ENCODE measurements at places on chromosomes 4 and X. TPM values are rescaled to one million over a fixed set of nuclear protein-coding genes. Genes with fewer than 3 reads are reported as not detected.

The SSX4B gene
- total RNA-seq = not detected

The CCNQ gene
- 18.4 TPM for total RNA-seq

The DUX4 gene
- total RNA-seq = not detected

The KLHL34 gene
- total RNA-seq = not detected

The TBC1D9 gene
- 0.86 TPM for total RNA-seq

The PITX2 gene
- total RNA-seq = 7.5 TPM

The MAB21L2 gene
- not detected for total RNA-seq

DNA sequence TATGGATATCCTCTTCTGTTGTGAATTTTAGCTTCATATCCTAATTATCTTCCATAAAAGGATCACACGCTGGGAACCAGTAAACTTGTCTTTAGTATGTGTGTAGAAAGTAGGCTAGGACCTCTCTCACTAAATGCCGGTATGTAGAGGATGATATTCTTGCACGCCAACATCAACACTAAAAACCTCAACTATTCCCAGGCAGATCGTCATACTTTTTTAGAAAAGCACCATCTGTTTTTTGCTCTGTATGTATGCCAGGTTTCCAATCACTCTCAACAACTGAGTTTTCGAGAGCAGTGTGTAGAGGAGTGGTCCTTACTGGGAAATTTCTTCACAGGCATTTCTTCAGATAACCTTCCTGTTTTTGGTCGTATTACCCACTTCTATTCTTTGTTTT lies 283.6 kb downstream of the GALNTL6 start:
- H3K36me3 ChIP-seq = no peaks in the 10 kb centered on the region
- no peaks in the 10 kb centered on the region for H3K27me3 ChIP-seq
- H3K4me3 ChIP-seq = no peak overlapping the region
- no peak for DNase-seq
- H3K27ac ChIP-seq = no peak overlapping the region
- no peaks in the 10 kb centered on the region for H3K4me1 ChIP-seq

- no peaks in the 10 kb centered on the region for H3K27me3 ChIP-seq
- no peak overlapping the region for H3K4me3 ChIP-seq
- no peak for DNase-seq
Observed at GRCh38 chr4:119697887-119698393, 69.3 kb upstream of the PDE5A start.

- no peak for DNase-seq
- no peak overlapping the region for H3K27ac ChIP-seq
Observed at GRCh38 chr4:72255269-72255668, 223.5 kb downstream of the NPFFR2 start.

- DNase-seq = no peak
- no peak overlapping the region for H3K27ac ChIP-seq
- no peaks in the 10 kb centered on the region for H3K4me1 ChIP-seq
- no peaks in the 10 kb centered on the region for H3K36me3 ChIP-seq
- H3K27me3 ChIP-seq = no peaks in the 10 kb centered on the region
Observed at GRCh38 chr4:150045410-150045809, 32.8 kb upstream of the DCLK2 start.

DNA sequence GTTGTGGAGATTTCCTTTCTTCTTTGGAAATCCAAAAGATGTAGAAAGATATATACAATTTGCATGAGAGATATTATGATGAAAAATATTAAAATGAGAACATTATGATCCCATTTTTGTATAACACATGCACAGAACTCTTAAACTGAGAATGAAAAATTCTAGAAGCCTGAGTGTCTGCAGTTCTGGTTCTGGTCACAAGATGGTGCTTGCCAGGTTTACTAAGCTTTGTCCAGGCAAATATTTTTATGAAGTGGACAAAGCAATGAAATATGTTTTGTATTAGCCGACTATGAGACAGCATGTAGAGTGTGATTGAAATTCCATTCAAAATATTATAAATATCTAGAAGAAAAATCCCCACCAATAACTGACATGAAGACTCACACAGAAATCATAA lies 2.2 kb downstream of the PWWP3B start:
- DNase-seq = no peak
- no peak overlapping the region for H3K27ac ChIP-seq
- H3K27me3 ChIP-seq = no peaks in the 10 kb centered on the region
- H3K4me3 ChIP-seq = no peak overlapping the region
- no peaks in the 10 kb centered on the region for H3K36me3 ChIP-seq

GRCh38 chrX:124208660-124209059 lies 123.8 kb upstream of the TEX13D start:
- H3K27me3 ChIP-seq = no peaks in the 10 kb centered on the region
- H3K36me3 ChIP-seq = peaks cover 3% of the 10 kb centered on the region
- no peak for DNase-seq
- H3K4me1 ChIP-seq = no peaks in the 10 kb centered on the region

GRCh38 chr4:145266881-145267280 lies 86.5 kb upstream of the OTUD4 start:
- DNase-seq = no peak
- H3K4me1 ChIP-seq = no peaks in the 10 kb centered on the region
- no peak overlapping the region for H3K4me3 ChIP-seq
- no peak overlapping the region for H3K27ac ChIP-seq
- H3K36me3 ChIP-seq = no peaks in the 10 kb centered on the region

GRCh38 chr4:180734753-180735432 lies 1508.3 kb upstream of the TENM3 start:
- H3K4me3 ChIP-seq = no peak overlapping the region
- no peak for DNase-seq
- H3K27ac ChIP-seq = no peak overlapping the region
- H3K36me3 ChIP-seq = peaks cover 2% of the 10 kb centered on the region

- H3K36me3 ChIP-seq = peaks cover 60% of the 10 kb centered on the region
- H3K27me3 ChIP-seq = no peaks in the 10 kb centered on the region
- DNase-seq = no peak
- H3K4me1 ChIP-seq = no peaks in the 10 kb centered on the region
- no peak overlapping the region for H3K4me3 ChIP-seq
Observed at GRCh38 chr4:86657382-86657781, 63.3 kb downstream of the PTPN13 start.

DNA sequence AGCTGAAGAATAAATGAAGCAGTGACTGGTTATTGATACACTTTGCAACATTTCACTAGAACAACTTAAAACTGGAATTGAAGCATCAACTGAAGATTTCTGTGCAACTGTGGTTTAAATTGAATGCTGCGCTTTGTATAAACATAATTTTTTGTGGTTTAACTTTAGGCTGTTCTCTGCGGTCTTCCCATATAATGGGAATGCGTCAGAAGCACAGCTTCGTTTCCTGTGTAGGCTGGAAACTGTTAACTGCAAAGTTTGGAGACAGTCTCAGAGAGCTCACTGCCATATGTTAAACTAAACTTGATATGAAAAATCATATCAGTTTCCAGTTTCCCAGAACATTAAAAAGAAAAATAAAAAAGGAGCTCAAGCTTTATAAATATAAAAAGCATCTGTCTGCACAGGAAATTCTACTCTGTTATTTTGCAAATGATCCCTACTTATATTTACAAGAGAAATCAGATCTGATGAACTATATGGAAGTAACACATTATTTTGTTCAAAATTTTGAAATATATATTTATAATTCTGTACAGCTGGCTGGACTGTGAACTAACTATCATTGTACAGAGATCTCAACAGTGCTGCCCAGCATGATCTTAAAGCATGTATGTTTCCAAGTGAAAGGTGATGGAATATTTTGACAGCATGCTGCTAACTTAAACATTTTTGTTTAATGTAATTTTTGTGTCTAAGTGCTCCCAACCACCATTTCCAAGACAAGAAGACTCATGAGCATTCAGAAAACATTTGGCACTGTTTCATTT lies 139.9 kb downstream of the NDST3 start:
- DNase-seq = no peak
- H3K4me1 ChIP-seq = no peaks in the 10 kb centered on the region
- no peaks in the 10 kb centered on the region for H3K27me3 ChIP-seq
- H3K36me3 ChIP-seq = no peaks in the 10 kb centered on the region
- no peak overlapping the region for H3K4me3 ChIP-seq

GRCh38 chrX:40644176-40644575 lies 3.2 kb downstream of the CXorf38 start:
- H3K4me1 ChIP-seq = no peaks in the 10 kb centered on the region
- no peaks in the 10 kb centered on the region for H3K27me3 ChIP-seq
- no peak overlapping the region for H3K4me3 ChIP-seq
- peaks cover 10% of the 10 kb centered on the region for H3K36me3 ChIP-seq
- no peak overlapping the region for H3K27ac ChIP-seq
- DNase-seq = no peak

DNA sequence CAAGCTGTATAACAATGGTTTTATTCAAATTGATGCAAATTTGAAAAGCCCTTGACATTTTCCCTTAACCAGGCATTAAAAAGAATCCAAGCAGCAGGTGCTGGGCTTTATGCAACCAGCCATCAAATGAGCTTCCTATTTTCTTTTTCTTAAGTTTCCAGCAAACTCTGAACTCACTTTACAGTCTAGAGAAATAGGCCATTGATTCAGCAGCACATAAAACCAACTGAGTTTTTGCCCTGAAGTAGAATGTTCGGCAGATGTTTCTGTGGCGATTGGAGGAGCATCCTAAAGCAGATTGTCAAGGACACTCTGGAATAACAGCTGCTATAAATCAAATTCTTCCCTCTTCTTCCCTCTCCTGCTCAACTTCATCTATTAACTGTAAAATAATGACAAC lies 582.8 kb upstream of the CPEB2 start:
- H3K27ac ChIP-seq = no peak overlapping the region
- DNase-seq = no peak
- H3K27me3 ChIP-seq = no peaks in the 10 kb centered on the region
- H3K4me1 ChIP-seq = no peaks in the 10 kb centered on the region

DNA sequence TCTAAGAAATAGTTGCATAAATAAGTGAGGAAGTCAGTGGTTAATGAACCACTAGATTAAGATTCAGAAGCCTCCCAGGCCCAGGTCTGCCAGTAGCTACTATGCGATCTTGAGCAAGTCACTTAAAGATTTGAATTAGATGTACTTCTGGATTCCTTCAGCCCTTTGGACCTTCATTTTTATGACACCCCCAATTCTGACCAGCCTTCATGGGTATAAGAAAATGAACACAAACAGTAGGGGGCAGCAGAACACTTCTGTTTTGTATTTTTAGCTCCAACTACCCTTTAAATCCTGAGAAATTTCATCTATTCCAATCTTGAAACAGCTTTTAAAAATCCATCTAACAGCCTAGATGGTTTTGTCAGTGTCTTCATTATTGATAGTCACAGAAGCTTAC lies 19.0 kb downstream of the TMEM47 start:
- H3K4me1 ChIP-seq = no peaks in the 10 kb centered on the region
- DNase-seq = no peak
- H3K36me3 ChIP-seq = peaks cover 2% of the 10 kb centered on the region
- no peak overlapping the region for H3K4me3 ChIP-seq

DNA sequence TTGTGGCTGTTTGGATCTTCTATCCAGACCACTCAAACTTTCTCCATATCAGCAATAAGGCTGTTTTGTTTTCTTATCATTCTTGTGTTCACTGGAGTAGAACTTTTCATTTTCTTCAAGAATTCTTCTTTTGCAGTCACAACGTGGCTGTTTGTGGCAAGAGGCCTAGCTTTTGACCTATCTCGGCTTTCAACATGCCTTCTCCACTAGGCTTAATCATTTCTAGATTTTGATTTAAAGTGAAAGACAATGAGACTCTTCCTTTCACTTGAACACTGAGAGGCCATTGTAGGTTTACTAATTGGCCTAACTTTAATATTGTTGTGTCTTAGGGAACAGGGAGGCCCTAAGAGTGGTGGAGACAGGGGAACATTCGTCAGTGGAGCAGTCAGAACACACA lies 19.1 kb downstream of the FGF2 start:
- no peak overlapping the region for H3K4me3 ChIP-seq
- H3K4me1 ChIP-seq = peaks cover 18% of the 10 kb centered on the region
- no peaks in the 10 kb centered on the region for H3K27me3 ChIP-seq

DNA sequence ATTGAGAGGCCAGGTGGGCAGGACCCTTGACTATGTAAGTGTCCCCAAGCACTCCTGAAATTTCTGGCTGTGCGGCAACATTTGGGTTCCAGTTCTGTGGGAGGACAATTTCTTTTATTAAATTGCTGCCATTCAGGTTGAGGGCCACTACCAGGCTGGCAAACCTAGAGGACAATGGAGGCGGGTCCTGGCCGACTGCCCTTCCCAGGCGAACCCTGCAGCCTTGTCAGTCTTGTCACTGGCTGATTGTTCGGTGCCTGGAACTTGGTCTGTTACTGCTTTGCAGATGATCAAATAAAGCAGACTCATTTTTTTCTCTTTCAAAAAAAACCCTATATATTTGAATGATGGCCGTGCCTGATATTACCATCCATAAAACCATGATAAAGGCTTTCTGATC lies 6.6 kb upstream of the TMEM128 start:
- no peaks in the 10 kb centered on the region for H3K36me3 ChIP-seq
- H3K4me1 ChIP-seq = no peaks in the 10 kb centered on the region
- H3K27me3 ChIP-seq = peaks cover 3% of the 10 kb centered on the region

GRCh38 chr4:11183356-11183740 lies 245.3 kb downstream of the HS3ST1 start:
- H3K36me3 ChIP-seq = no peaks in the 10 kb centered on the region
- H3K4me1 ChIP-seq = no peaks in the 10 kb centered on the region
- no peak overlapping the region for H3K4me3 ChIP-seq

DNA sequence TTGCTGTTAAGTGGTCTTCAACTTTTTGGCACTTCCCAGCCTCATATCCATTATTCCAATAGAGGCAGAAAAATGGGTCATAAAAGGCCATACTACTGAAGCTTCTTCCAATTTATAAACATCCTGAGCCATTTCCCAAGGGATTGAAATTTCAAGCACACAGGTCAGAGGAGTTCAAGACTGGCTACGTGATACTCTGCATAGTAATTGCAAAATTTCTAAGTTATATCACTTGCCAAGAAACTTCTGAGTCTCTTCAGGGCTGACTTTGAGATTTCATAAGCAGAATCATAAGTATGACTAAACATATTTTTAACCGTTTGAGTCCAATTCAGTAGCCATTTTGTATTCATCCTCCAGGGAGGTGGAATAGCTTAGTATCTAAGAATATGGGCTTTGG lies 75.6 kb upstream of the RXFP1 start:
- no peak overlapping the region for H3K4me3 ChIP-seq
- no peaks in the 10 kb centered on the region for H3K4me1 ChIP-seq
- no peaks in the 10 kb centered on the region for H3K27me3 ChIP-seq
- DNase-seq = no peak
- no peaks in the 10 kb centered on the region for H3K36me3 ChIP-seq
- no peak overlapping the region for H3K27ac ChIP-seq

DNA sequence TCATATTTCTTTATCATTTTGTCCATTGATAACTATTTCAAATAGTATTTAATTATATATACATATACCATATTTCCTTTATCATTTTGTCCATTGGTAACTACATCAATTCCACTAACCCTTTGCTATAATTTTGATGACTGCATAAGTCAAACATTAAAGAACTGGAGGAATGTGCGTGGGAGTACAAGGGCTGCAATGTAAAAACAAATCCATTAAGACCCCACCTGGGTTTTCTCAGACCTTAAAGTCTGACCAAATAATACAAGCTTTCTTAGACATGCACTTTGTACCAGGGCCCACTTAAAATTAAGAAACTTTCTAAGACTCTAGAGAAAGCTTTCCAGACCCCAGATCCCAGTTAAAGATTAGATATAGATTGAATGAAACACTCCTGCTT lies 1622.4 kb upstream of the PCDH10 start:
- H3K36me3 ChIP-seq = no peaks in the 10 kb centered on the region
- no peak overlapping the region for H3K27ac ChIP-seq
- H3K4me1 ChIP-seq = no peaks in the 10 kb centered on the region
